ENCODE measurements at places on chromosomes 6 and 20. TPM values are rescaled to one million over a fixed set of nuclear protein-coding genes. Genes with fewer than 3 reads are reported as not detected.

Gene BMP5
- polyA plus RNA-seq: not detected

Gene CALHM5
- not detected for polyA plus RNA-seq

Gene SASH1
- 4.3 TPM for polyA plus RNA-seq

Gene PLA2G7
- 1.7 TPM for polyA plus RNA-seq

Gene AKAP12
- 50.5 TPM for polyA plus RNA-seq

Gene WASF1
- polyA plus RNA-seq: 45.5 TPM

Gene MYLK4
- polyA plus RNA-seq: 0.27 TPM

Gene TBC1D7
- 73.5 TPM for polyA plus RNA-seq

Gene EYS
- 0.91 TPM for polyA plus RNA-seq

Gene FLRT3
- polyA plus RNA-seq: 8.2 TPM

Gene NPEPL1
- 0.15 TPM for polyA plus RNA-seq

Gene LRRC73
- polyA plus RNA-seq: 6.4 TPM

Gene SPO11
- not detected for polyA plus RNA-seq

Gene GRM1
- polyA plus RNA-seq: 200 TPM

Gene SLC35D3
- not detected for polyA plus RNA-seq

Gene LY6G5B
- polyA plus RNA-seq: 1.8 TPM

Gene HLA-DQB1
- 1.0 TPM for polyA plus RNA-seq

Gene DLK2
- polyA plus RNA-seq: 15.0 TPM

Gene TNXB
- polyA plus RNA-seq: not detected

Gene SLC22A1
- polyA plus RNA-seq: 0.55 TPM

Gene RNF217
- polyA plus RNA-seq: 5.6 TPM

Gene DEFB128
- polyA plus RNA-seq: not detected

Gene UST
- polyA plus RNA-seq: 7.2 TPM

Gene KCNK5
- not detected for polyA plus RNA-seq

Gene SYCP2
- 5.9 TPM for polyA plus RNA-seq

Gene OR11A1
- polyA plus RNA-seq: not detected

Gene KIFC1
- not detected for polyA plus RNA-seq

Gene PRKN
- 4.1 TPM for polyA plus RNA-seq

Gene SLC35F1
- polyA plus RNA-seq: 22.7 TPM

Gene RSPO3
- 69.2 TPM for polyA plus RNA-seq

Gene AIF1
- polyA plus RNA-seq: not detected

Gene ADGRF5
- not detected for polyA plus RNA-seq

Gene BMP6
- 4.7 TPM for polyA plus RNA-seq

Gene FBXO5
- polyA plus RNA-seq: 0.78 TPM

Gene GCM1
- polyA plus RNA-seq: 0.48 TPM

Gene KIAA0408
- polyA plus RNA-seq: 258 TPM

Gene COX7A2
- 3,025 TPM for polyA plus RNA-seq

Gene SLA2
- polyA plus RNA-seq: not detected

Gene PNPLA1
- polyA plus RNA-seq: not detected

Gene F13A1
- polyA plus RNA-seq: 6.2 TPM

Gene WFDC6
- not detected for polyA plus RNA-seq

Gene TNNC2
- not detected for polyA plus RNA-seq

Gene B3GAT2
- polyA plus RNA-seq: 5.5 TPM

Gene VSX1
- 1.5 TPM for polyA plus RNA-seq

Gene B3GALT4
- 2.3 TPM for polyA plus RNA-seq

Gene DUSP22
- polyA plus RNA-seq: 4.0 TPM

Gene QKI
- polyA plus RNA-seq: 64.0 TPM

Gene NMBR
- 1.1 TPM for polyA plus RNA-seq

Gene SPDEF
- not detected for polyA plus RNA-seq

Gene CYP39A1
- polyA plus RNA-seq: 22.6 TPM

Gene IPCEF1
- polyA plus RNA-seq: 0.80 TPM

Gene SIRPA
- polyA plus RNA-seq: 8.0 TPM

Gene ZC3H12D
- polyA plus RNA-seq: not detected

Gene CYP24A1
- not detected for polyA plus RNA-seq

Data from Purkinje cell (primary cell).